Astrocyte of the hippocampus (primary cell): ENCODE measurements at places on chromosomes 16 and 17.
A peak's percentile ranks its signal among the peaks of the same experiment; 100 is the strongest.

DNA sequence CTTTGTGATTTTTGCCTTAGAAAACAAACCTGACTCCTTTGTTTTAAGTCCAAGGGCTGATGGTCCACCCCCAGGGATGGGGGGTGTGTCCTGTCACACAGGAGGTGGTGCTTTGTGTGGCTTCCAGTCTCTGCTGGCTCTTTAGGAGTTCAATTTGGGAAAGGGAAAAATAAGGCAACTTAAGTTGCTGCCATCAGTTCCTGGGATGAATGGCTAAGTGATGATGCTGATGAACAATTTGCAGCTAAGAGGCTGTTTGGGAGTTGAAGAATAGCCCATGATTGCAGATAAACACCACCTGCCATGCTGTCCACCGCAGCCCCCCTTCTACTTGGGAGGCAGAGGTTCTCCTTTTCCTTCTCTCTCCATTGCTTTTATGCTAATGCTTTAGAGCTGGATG, 40.2 kb downstream of the ARL4D start:
- no peak for DNase-seq

- no peak for DNase-seq
Observed at GRCh38 chr16:70466805-70467076, 12.3 kb downstream of the FCSK start.

DNA sequence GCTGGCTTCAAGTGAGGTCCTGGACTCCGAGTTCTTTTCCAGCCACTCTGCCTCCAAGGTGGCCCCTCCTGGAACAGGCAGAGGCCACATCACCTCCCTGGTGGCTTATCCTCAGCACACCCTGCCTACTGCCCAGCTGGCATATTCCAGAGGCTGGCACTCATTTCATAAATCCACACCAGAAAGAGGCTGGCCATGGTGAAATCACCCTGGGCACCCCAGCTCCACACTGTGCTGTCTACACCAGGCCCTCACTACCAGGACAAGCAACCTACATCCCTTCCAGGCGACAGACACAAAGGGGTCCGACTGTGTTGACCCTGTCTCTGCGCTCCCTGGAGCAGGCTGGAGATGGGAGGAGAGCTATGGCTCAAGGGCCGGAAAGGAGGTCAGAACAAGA, 100.2 kb downstream of the C16orf78 start:
- DNase-seq: no peak

DNA sequence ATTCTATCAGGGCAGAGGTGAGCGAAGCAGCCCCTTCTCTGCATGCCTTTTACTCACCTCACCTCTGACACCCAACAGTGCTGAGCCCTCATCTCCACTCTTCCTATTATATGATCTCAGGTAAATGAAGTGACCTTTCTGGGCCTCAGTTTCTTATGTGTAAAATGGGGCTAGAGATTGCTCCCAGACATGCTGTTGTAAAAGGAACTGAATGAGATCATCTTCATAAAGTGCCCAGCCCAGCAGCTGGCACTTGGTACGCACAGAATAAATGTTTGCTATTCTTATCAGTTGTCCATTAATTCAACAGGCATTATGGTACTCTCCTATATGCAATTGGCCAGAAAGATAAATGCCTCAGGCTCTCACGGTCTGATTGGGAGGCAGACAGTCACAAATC, 4.5 kb upstream of the GALK1 start:
- no peak for DNase-seq

DNA sequence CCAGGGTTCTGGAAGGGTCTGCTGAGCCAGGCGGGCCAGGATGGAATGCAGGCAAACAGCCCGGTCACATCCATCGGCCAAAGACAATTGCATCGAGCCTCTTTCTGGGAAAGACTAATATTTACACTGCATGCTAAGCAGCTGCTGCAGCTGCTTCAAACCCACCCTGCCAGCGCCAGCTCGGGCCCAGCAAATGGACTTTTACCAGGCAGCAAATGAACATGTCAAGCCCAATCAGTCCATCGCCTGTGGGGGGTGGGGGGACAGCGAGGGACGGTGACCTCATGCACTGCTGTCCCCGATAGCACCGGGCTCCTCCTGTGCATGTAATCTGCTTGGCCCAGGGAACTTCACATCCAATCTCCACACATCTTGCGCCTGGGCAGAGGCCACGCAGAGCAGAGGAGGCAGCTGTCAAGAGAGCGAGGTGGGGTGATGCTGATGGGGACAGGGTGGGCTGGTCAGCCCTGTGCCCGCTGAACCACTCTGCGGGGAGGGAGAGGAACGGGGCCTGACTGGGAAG, 39.4 kb upstream of the CDH5 start:
- peak; percentile 65 for DNase-seq

DNA sequence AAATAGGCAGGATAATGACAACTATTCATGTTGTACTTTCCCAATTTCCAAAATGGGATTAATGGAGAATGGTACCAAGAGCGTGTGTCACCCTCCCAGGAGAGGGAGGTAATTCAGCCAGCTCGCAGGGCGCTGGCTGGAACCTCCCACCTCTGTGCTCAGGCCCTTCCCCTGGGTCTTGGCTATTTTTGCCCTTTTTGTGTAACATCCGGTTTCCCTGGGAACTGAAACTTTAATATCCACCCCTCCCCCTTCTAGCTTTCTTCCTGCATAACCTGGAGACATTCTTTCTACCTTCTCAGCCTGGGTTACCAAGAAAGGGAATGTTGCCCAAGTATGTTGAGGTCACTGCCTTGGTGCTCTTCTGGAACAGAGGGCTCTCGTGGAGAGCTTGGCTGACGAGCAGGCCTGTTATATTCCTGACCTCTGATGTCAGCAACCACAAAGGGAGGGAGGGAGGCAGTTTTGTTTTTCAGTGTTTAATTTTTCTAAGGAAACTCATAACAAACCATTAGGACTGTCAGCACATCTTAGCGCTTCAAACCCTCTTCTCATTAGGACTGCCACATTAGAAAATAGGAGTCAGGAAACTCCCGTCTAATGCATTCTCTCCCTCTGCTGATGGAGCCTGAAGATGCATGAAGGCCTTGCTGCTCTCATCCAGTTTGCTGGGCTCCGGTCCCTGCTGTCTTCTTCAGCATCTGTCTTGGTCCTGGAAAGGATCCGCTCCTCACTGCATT, 25.6 kb downstream of the ITGB3 start:
- DNase-seq: peak; percentile 98

DNA sequence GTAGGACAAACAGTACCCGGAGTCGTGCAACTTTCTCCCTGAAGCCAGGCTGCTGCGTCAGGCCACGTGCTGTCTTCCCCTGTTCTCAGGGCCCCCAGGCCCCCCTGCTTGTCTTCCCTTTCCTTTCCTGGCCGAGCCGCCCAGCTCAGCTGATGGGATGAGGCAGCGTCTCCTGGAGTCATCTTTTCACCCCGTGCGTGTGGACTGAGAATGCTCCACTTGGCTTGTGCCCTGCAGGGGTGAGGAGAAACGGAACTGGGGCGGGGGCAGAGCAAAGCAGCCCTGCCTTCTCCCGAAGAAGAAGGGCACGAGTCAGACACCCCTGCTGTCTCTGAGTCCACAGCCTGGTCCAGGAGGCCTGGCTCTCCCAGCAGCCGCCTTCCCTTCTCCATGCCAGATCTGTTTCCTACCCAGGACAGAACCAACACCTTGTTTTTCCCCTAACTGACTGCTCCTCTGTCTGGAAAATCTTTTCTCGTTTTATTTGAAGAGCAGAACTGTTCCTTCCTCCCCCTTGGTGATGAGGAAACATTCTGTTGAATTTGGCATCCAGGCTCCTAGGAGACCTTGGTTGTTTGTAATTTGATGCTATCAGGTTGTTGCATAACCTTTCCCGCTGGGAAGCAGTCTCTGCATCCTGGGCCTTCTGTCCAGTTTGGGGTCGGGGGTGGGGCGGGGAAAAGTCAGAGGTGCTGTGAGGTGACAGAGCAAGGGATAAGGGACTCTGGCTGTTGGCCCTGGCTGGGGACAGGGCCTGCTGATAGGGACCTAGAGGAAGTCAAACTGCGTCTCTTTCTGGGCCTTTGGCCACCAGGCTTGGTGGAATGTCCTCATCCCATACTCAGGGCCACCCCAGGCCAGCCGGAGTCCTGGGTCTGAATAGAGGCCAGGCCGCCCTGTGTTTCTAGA, 78.8 kb downstream of the WIPI1 start:
- DNase-seq: peak; percentile 63

GRCh38 chr16:88896238-88897070, 30.0 kb upstream of the PABPN1L start:
- no peak for DNase-seq

- no peak for DNase-seq
Observed at GRCh38 chr16:57604177-57604576, 24.3 kb upstream of the ADGRG1 start.

GRCh38 chr16:84597931-84598351, 19.9 kb downstream of the COTL1 start:
- DNase-seq: no peak

DNA sequence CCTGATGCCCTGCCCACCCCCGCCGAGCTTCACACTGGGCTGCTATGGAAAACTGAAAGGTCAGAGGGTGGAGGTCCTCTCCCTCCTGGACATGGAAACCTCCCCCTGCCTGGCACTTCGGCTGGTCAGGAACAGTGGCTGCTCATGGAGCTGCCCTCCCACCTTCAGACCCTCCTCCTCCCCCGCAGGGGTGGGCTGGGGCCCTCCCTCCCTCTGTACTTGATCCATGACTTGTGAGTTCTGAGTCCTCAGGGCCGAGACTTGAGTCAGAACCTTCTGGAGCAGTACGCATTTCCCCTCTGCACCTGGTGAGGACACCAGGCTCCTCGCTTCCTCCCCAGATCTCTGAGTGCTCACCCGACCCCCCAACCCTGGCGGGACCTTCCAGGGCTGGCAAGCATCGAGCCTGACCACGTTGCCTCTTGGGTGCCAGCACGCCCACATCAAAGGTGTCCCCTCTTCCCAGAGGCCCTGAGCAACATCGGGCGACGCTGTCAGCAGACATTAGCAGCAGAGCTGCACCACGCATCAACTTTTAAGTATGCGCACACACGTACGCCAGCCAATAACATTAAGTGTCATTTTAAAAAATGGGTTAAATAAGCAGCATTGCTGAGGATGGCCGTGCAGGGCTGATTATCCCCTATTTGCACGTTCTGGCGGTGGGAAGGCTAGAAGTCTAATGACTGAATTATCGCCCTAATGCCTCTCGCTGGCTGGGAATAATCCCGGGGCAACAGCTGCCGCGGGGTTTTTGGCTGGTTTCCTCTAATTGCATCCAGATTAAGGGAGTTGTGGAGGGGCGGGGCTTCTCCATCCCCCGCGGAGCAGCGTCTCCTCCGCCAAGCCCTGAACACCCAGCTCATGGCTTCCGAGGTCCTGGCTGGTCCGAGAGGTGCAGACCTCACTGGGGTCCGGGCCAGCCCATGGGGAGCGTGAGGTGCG, 98.0 kb downstream of the TBC1D16 start:
- DNase-seq: no peak

DNA sequence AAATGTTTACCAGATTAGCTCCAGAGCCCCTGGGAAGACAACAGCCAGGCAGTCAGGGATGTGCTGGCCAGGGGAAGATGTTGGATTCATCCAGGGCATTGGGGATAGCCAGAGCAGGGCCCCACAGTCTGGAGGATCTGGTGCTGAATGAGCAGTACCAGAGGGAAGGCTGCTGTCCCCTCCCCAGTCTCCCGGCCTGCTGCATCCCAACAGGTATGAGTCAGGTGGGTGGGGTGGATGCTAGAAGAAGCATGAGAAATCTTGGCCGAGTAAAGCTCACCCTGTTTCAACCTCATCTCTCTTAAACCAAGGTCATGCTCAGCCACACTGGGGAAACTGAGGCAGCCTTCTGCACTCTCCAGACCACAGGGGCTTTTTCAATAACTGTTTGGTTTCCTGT, 71.9 kb upstream of the SEC14L1 start:
- no peak for DNase-seq
